ENCODE measurements at places on chromosomes 16 and 17.

- no peak for DNase-seq
These were observed 15.6 kb upstream of the UTP6 start for GRCh38 chr17:31917065-31917529.

DNA sequence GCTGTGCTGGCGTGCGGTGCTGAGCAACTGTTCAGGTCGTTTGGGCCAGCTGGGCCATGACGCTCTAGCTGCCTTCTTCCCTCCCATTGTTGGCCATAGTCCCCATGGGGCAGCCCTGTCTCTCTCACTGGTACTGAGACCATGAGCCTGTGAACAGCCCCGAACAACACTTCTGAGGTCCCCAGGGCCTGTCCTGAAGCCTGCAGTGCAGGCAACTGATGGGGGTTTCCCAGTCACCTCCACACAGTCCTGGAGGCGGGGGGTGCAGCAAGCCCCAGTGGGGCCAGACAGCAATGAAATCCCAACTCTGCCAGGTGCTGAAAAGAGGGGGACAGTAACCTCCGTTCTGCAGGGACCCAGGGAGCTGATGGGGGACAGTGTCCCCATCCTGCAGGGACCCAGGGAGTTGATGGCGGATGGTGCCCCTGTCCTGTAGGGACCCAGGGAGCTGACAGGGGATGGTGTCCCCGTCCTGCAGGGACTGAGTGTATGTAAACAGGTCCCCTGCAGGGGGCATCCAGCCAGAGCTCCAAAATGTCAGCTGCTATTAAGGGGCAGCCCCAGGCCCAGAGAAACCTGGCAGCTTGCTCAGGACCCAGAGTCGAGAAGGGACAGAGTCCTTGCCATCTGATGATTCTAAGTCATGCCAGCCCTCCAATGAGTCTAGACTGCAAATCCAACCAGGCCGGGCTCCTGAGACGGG lies 30.4 kb downstream of the ENGASE start:
- DNase-seq, result no peak

- DNase-seq, result no peak
These were observed 98.5 kb upstream of the RPRML start for GRCh38 chr17:47077576-47077975.

DNA sequence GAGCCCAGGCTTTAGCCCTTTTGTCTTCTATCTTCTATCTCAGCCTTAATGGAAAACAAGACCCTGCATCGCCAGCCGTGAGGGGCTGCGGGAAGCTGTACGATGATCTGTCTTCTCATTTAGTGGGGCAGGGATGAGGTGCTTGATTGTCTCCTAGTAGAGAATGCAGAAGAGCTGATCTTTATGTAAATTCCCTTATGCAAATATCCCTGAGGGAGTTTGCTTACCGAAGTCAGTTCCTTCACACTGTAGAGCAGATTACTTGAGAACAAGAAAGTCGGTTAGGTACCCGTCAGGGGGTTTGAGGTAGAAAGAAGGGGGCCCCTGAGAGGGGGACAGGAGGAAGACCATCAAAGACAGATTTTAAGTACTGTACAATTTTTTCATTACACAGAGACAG lies 66.2 kb downstream of the IRF8 start:
- DNase-seq, result no peak

- no peak for DNase-seq
These were observed 3.3 kb downstream of the TBX4 start for GRCh38 chr17:61455324-61456060.

DNA sequence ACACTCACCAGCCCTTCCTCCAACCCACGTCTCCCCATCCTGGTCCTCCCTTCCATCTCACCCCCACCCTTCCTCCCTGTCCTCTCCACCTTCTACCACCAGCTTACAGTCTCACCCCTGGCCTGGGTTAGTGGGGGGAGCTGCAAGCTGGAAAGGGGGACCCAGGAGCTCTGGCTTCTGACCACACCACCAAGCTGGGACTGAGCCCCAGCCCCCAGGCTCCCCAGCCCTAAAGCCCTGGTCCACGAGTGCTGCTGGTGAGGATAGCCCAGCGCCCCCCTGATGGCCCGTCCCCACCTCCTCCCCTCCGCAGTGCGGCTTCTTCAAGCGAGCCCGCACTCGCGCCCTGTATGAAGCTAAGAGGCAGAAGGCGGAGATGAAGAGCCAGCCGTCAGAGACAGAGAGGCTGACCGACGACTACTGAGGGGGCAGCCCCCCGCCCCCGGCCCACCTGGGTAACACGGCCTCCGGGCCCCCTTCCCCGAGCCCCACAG lies 7.2 kb upstream of the PDK2 start:
- DNase-seq, result no peak

DNA sequence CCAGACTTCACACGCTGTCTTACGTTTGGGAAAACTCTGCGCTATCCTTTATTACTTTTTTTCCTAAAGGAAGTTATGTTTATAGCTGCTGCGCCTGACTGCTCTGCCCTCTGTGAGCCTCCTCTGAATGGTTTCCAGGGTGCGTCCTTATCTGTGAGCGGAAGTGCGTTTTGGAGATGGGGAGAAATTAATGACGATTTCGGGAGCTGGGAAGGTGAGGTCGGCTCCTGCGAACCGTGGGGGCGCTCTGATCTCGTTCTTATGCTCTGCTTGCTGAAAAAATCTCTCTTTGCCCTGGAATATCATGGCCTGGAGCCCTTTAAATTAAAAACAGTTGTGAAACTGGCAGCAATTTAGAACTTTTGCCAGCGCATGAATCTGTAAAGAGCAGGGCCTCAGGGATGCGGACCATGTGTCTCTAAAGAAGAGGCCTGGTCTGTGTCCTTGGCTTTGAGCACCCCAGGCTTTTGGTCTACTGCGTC lies 135.7 kb upstream of the ZFHX3 start:
- no peak for DNase-seq

GRCh38 chr16:67842509-67843342 lies 606 bp downstream of the THAP11 start:
- peak; percentile 60 for DNase-seq

- no peak for DNase-seq
These were observed 8.2 kb upstream of the COL1A1 start for GRCh38 chr17:50209472-50210239.

GRCh38 chr16:81568749-81569087 lies 124.1 kb downstream of the CMIP start:
- DNase-seq, result no peak

GRCh38 chr17:2952174-2952845 lies 111.1 kb downstream of the OR1D5 start:
- DNase-seq, result no peak

DNA sequence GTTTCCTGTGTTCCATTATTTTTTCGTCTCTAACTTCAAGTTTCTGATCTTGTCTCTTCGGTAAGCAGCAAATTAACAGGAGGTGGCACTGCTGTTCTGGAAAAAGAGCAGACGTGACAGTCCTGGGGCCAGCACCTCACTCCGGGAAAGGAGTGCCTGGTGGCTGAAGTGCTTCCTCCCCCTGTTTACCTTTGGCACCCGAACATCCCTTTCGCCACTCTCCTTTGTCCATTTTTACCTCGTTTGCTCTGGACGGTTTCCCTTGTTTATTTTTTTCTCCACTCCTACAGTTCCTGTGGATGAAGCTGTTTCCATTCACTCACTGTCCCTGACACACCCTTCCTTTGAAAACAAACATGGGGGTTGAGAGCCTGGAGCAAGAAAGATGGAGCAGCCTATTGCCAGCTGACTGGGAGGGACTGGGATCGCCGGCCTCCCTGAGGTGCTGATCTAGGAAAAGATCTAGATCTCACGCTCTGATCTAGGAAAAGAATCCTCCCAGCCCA lies 12.6 kb downstream of the SAP30BP start:
- DNase-seq, result no peak

DNA sequence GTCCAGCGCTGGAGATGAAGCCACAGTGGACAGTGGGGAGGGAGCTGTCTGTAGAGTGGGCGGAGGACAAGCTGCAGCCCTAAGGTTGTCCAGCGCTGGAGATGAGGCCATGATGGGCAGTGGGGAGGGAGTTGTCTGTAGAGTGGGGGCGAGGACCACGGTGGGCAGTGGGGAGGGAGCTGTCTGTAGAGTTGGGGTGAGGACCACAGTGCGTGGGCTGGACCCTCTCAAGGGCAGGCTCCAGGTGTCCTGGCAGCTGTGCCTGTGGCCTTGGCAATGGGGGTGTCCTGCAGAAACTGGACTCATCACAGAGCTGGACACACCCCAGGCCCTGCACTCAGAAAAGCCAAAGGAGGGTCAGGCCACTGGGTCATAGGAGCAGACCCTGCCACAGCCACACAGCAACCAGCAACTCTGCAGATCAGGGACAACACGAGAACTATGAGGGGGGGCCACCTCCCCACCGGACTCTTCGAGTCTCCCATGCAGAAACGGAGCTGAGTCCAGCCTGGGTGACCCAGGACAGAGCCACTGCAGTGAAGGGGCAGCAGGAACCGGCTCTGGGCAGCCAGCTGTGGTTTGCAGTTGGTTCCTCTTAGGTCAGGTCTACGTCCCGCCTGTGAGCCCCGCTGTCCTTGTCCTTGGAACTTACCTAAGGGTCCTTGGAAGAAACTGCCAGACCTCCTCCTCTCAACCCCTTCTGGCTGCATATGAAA lies 33.4 kb upstream of the CBFA2T3 start:
- no peak for DNase-seq

DNA sequence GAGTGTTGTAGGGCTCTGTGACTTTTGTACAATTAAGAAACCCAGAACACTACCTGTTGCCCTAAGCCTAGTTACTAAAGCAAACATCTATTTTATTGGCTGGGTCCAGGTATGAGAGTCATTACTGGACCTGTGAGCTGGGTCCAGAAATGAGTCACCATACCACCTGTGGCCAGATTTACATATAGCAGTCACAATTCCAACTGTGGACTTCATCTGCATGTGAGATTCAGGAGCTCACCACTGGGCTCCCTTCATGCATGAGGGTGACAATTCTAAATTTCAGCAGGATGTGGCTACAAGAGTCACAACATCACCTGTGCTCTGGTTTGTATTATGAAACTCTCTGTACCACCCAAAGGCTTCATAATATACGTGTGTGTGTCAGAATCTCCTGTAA lies 2038.0 kb downstream of the TP53TG3F start:
- DNase-seq, result no peak

DNA sequence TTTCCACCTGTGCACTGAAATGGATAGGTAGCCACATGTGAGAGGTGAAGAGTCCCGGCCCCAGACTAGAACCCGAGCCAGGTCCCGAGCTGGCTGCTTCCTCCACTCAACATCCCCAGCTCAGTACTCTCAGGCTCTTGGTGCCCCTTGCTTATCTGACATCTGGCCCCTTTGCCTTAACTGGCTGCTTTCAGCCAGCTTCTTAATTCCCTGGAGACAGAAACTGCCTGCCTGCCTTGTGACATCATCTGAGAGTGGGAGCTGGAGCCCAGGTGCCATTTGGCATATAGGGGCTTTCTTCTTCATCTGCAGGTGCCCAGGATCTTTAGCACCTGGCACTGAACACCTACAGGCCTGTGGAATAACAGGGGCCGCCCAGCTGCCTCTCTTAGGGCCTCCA lies 8.9 kb downstream of the CHAD start:
- DNase-seq, result no peak

DNA sequence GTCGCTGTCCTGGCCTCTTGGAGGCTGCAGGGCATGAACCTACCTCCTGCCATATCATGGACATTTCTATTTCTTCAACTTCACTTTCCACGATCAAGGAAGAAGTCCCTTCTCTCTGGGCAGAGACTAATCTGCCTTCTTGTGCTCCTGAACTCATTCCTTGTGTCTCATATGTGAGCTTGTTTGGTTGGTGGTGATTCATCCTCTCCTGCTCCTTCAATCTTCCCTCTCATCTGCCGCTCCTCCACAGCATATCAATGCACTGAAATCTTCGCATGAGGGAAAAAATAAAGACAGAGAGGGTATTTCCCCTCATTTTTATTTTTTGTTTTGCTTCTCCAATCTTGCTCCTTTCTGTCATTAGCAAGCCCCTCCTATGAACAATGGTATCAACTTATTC lies 571.7 kb upstream of the GOT2 start:
- no peak for DNase-seq

DNA sequence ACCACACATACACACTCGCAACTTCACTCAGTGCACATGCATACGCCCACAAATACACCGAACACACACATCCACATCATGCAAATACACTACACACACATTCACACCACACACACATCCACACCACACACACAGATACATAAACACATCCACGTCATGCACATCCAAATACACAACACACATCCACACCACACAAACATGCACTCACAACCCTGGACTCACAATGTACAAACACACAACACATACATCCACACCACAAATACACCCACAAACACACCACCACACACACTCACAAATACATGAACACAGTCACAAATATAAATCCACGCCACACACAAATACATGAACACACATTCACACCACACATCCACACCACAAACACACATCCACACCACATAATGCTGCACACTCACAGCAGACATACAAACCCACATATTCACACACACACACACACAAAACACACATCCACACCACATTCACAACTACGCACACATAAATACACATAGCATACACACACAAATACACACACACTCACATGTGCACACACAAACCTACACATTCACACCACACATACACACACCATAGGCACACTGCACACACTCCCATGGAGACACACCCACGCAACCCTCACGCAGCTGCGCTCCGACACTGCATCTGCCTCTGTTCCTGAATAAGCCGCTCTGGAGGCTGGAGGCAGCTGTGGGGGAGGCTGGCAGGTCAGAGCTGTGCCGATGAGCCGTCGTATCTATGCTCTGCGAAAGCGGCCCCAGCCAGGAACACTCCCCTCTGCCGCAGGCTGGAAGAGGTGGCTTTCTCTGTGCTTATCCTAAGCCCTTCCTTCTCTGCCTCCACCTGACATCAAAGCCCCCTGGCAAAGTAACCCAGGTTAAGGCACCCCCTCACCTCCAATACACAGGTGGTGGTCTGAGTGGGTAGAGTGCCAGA lies 141.8 kb downstream of the GRIN2A start:
- no peak for DNase-seq

DNA sequence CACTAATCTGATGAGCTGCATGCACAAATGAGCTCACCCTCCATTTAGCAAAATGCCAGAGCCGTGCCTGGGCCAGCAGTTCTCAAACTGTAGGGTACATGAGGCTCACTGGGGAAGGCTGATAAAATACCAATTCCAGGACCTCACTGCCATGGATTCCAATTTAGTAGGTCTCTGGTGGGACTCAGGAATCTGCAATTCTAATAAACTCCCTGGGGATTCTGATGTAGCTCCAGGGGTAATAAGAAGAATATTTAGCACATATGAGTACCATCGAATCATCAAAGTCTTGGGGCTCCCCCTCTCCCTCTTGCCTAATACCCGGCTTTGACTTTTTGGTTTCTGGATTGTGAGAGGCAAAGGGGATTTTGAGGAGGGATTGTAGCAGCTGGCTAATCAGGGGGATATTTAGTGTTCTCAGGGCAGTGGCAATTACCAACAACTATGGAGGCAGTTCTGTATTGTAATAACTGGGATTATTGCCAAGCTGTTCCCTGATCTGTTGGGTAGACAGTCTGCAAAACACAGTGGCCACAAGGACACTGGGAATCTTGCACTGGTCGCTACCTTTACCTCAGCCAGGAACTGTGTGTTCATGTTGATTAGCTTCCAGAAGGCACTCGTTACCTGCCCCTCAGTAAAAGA lies 140.4 kb downstream of the SHISA9 start:
- no peak for DNase-seq

GRCh38 chr17:66492561-66493005 lies 190.2 kb downstream of the PRKCA start:
- no peak for DNase-seq

Data from activated effector memory CD4-positive, alpha-beta T cell treated with Interleukin-2 at 50 U/mL for 16 hours (primary cell).